ENCODE measurements at places on chromosomes 5 and 9.

- DNase-seq: no peak
Measured at GRCh38 chr5:169914766-169915165, 65.5 kb downstream of the INSYN2B start.

DNA sequence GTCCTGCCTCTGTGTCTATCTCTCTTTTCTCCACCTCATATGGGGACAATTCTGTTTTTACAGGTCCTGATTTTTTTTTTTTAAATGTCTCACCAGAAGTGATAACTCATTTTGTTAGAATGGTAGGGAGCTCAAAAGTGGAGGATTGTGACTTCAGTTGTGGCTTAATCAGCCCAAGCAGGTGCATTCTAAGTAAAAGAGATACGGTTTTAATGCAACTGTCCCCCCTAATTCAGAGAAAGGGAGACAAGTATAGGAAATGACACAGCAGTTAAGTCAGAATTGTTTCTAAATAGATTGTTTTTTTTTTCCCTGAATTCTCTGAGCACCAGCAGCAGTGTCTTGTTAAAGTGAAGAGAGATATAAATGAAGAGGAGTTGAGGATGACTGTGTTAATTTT, 24.5 kb downstream of the MAST4 start:
- no peak for DNase-seq

- no peak for DNase-seq
Measured at GRCh38 chr5:119355685-119356611, at the start of gene TNFAIP8. TNFAIP8 (plus strand) TSS chr5:119356019; CDS start chr5:119356091, 72 bp downstream.

DNA sequence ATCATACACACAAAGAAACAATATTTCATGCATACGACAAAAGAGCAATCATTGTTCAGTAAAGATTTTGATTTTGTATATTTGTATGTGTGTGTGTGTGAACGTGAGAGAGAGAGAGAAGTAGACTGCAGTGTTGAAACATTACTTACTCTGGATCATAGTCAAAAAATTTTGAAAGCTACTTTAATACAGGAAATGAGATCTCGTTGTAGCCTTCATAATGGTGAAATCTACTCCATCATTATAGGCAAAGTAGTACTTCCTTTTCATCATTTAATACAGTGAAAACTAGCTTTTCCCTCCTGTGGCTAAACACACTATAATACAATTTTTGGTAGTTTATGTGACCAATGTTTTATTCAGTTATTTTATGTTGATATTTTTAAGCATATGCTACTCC, 1427.7 kb upstream of the C9orf72 start:
- no peak for DNase-seq

GRCh38 chr9:74804018-74804385, 83.7 kb downstream of the TRPM6 start:
- no peak for DNase-seq

GRCh38 chr5:158755986-158756385, 343.7 kb downstream of the EBF1 start:
- DNase-seq: no peak

- DNase-seq: no peak
Measured at GRCh38 chr5:39578887-39579497, 154.2 kb upstream of the DAB2 start.

GRCh38 chr9:129336601-129337331, 158.7 kb upstream of the IER5L start:
- no peak for DNase-seq

DNA sequence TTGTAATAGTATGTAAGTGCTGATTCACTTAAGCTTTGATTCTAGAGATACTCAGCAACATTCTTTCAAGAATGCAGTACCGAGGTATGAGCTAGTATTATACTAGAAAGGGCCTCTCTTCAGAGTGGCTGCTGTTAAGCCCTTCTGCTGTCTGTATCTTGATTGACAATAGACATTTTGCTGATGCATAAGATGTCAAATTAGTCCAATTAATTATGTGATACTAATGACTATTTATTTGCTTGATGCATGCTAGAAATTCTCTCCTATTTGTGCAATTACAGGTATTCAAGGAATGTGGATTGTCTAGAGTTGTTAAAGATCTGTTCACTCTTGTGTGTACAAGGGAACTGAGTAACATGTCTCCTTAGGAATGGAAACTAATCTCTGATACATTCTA, 92.3 kb upstream of the PTGER4 start:
- DNase-seq: no peak

DNA sequence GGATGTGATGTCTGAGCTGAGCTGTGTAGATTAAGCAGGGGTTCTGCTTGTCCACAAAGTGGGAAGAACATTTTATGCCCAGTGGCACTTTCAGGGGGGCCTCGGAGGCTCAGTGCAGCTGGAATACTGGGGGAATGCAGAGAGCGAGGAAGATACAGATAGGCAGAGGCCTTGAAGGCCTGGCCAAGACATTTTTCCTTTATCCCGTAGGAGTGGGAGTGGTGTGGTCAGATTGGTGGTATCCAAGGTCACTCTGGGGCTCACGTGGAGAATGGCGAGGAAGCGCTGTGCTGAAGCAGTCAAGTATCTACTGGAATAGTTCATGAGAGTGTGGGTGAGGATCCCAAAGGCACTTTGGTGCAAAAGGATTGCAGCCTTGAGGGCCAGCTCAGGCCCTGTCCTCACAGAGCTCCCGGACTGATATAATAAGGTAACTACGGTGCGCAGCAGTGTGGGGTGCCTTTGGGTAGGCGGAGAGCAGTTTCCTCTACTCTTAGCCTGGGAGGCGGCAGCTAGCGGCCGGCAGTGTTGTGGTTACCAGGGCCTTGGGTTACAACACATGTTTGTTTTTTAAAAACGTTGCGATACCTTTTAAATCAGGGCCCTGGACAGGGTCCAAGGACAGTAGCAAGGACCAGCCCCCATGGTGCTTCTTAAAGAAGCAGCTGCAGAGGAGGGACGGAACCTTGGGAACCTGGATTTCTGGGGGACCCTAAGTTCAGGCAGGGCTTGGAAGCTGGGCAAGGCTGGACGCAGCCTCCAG, 10.8 kb upstream of the CCDC69 start:
- DNase-seq: no peak

GRCh38 chr9:95355500-95355899, 38.0 kb upstream of the FANCC start:
- no peak for DNase-seq

GRCh38 chr5:31783086-31783645, 144.2 kb downstream of the PDZD2 start:
- DNase-seq: no peak

- no peak for DNase-seq
Measured at GRCh38 chr9:28961623-28962022, 1388.3 kb upstream of the C9orf72 start.

DNA sequence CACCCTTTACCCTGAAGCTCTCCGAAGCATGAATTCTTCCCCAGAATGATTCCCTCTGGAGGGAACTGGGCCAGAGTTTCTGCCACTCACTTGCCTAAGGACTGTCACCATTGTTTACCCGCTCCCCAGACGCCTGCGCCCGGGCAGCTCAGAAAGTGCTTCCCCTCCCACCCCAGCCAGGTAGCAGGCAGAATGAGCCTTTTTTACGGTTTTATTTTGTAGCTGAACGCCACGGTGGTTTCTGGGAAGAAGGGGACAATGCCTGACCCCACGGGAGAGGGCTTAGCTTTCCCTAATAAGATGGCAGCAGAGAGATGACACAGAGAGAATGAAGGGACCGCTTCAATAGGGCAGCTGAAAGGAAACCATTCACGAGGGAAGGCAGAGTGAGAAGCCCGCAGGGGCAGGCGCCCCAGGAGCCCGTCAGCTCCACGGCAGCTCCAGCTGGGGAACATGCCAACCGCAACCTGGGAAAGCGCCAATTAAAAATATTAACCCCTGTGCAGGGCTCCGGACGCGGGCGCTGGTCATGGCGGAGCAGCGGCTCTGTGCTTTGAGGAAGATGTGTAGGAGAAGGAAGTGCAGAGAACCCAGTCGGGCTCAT, 20.4 kb upstream of the NTNG2 start:
- DNase-seq: peak; percentile 24

DNA sequence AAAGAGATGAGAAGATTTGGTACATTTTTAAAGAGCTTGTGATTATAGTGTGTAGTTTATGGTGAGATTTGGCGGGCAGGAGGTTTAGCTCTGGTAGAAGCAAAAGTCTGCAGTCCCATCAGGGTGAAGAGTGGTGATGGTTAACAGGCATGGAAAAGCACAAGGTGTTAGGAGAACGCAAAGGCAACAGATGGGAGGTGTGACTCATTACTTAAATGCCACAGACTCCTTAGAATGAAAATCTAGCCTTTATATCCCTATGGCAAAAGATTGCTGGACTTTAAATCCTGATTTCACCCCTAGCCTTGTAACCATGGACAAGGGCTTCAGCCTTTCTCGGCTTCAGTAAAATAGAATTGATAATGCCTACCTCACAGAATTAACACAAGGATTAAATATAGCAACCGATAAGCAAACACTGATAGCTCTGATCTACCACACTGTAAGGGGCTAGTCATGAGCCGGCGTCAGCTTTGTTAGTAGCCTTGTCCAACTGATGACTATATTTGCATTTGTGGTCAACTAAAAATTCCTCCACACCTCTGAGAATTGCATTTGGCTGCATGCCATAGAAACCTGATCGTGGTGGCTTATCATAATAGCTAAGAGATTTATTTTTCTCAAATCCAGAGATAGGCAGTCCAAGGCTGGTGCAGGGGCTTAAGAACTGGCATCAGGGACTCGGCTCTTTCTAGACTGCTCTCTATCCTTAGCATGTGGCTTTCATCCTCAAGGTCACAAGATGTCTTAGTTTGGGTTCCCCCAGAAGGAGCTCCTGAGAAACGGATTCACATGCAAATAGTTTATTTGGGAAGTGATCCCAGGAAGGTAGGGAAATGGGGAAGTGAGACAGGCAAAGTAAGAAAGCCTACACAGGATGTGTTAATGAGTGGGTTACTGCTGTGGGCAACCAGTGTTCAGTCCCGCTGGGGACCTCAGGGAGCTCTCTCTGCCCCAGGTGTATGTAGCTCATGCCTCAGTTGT, 19.6 kb downstream of the MFAP3 start:
- no peak for DNase-seq

GRCh38 chr9:22141908-22142307, 132.8 kb upstream of the CDKN2B start:
- DNase-seq: no peak
